ENCODE measurements at places on chromosomes 5 and 9. TPM values are rescaled to one million over a fixed set of nuclear protein-coding genes. Genes with fewer than 3 reads are reported as not detected.

Gene TEX48
- polyA plus RNA-seq = not detected

Gene EPB41L4B
- 14.2 TPM for polyA plus RNA-seq

- no peak for DNase-seq
Observed at GRCh38 chr9:89850153-89850552, 245.3 kb downstream of the GADD45G start.

DNA sequence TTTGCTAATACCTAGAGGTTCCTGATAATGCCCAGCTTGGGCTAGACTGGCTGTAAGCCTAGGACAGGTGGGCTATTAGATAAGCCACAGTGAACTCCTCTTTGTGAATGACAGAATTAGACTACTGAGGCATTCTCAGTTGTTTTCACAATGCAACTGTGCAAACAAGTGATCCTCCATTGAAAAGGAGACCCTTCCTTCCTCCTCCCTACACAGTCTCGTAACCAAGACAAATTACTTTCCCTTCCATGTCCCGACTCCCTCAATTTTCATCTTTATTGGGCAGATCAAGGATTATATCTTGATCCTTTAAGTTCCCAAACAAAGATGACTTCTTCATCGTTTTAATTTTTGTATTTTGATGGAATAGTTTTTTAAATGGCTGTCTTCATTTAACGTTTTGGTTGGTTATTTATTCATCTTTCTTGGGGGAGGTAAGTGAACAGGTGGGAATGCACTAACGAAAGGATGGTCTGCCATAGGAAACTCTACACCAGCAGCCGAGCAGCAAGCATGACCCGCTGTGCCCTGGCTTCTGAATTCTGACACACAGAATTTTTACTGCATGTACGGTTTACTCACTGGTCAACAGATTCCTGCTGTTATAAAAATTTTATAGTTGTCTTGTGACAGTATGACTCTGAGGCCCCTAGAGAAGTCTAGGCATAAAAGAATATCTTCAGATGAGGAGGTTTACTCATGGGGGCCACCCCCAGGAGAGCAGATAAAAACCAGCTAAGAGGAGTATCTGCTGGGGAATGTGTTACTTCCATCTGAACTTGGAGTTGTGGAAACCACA is 137.5 kb upstream of the TUT7 start:
- no peak for DNase-seq

DNA sequence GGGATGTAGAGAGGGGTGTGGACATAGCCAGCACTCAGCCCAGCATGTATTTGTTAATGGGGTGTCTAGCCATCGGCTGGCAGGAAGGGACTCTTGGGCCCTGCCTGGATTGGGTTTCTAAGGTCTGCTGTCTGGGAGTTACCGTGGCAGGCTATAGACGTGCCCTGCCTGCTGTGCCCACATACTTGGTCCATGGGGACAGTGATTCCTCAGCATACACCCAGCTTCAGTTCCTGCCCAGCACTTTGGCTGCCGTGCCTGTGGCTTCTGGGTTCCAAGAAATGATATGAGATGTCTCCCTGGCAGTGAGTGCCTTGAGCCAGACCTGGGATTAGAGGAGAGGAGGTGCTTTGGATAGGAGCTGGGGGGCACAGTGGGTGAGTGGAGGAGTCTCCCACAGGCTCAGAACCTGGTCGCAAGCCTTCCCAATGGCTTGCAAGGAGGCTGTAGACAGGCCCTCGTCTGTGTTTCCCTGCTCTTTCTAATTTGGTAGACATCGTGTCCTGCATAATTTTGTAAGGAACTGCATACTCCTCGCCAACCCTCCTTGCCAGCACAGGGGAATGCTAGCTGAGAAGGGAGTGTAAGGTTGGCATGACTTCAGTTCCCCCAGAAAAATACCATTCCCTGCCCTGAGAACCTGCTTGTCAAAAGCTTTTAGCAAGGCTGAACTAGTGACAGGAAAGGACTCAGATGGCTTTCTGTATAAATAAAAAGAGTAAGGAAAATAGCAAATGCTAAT is 287.9 kb downstream of the ZSWIM6 start:
- no peak for DNase-seq

DNA sequence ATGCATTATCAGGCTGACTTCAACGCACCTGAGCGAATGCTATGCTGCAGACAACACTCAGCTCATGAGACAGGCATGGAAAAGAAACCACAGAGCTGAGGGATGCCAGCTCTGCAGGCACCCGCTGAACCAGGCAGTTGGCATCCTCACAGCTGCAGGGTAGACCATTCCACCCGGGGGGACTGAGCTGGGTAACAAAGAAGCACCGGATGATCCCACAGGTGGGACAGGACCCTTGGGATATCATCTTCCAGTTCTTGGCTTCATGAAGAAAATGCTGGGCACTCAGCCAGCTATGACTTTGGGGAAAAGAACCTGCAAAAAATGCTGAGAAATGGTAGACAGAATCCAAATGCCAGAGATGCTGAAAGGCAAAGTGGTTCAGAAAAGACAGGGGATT is 9.6 kb downstream of the EPB41L4B start:
- DNase-seq = no peak

DNA sequence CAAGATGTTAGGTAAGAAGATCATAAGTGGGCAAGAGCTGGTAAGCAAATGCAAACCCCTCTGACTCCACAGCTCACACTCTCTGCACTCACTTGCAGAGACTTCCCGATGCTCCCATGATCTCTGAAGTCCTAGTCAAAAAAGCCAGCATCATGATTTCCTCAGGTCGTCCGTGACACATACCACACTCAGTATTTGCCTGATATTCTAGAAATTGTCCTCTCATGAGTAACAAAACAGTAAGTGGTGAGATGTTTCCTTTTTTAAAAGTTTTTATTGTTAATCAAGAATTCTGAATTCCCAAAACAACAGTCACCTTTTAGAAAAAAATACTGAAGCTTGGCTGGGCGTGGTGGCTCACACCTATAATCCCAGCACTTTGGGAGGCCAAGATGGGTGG is 194.6 kb downstream of the DENND1A start:
- DNase-seq = no peak

Gene CCNI2
- 0.57 TPM for polyA plus RNA-seq

DNA sequence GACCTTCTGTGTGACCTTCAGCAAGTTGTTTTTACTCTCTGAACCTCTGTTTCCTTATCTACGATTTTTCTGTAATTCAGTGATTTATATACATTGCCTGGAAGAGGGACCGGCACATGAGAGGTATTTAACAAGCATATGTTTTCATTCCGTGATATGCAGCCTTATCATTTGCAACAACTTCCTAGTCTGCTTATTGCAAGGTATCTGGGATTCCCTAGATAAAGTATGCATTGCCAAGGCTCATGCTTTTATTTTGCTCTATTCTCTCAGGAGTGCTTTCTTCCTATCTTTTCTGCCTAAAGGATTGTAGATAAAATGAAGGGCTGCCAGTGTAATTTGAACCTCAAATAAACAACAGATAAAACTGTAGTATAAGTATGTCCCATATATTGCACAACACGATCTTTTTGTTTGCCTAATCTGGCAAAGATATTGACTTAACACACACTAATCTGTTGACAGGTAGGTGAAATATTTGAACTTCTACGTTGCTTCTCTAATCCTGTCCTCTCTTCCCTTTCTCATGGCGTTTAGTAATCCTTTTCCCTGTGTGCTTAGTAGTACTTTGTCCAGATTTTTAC is 377.2 kb upstream of the TNC start:
- DNase-seq = no peak

GRCh38 chr5:2441495-2442180 is 309.8 kb downstream of the IRX2 start:
- DNase-seq = no peak

DNA sequence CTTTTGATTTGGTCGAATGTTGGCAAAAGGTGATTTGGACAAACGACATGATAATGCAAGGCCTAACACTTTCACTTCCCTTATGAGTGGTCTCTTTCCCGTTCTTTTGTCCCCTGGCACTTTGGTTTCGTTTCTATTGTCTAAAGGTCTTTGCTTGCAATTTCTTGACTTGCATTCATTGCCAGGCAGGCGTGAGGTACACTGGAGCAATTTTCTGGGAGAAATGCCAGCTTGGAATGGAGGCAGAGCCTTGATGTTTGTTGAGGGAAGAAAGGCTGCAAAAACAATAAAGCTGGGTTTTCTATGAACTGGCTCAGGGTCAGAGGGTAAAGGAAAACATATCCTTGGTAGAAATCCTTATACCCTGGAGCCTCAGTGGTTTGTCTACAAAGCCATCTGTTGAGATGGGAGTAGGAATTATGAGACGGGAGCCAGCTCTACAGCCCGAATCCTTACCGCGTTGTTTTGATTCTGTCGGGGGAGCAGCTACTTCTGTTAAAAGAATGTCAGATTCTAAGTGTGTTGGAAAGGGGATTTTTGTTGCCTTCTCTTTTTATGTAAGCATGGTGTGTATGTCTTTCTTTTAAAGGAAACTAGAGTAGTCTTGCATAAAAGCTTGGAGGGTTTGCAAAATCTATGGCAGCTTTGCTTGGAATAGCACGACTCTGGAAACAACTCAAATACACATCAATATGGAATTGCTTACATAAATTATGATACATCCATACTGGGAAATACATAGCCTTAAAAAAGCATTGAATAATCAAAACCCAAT is 158.9 kb downstream of the RMI1 start:
- peak; percentile 66 for DNase-seq

Gene LCN12
- polyA plus RNA-seq = 0.67 TPM

Gene PAPPA
- polyA plus RNA-seq = 0.67 TPM

GRCh38 chr9:123742009-123742767 is 187.7 kb downstream of the DENND1A start:
- peak; percentile 45 for DNase-seq

DNA sequence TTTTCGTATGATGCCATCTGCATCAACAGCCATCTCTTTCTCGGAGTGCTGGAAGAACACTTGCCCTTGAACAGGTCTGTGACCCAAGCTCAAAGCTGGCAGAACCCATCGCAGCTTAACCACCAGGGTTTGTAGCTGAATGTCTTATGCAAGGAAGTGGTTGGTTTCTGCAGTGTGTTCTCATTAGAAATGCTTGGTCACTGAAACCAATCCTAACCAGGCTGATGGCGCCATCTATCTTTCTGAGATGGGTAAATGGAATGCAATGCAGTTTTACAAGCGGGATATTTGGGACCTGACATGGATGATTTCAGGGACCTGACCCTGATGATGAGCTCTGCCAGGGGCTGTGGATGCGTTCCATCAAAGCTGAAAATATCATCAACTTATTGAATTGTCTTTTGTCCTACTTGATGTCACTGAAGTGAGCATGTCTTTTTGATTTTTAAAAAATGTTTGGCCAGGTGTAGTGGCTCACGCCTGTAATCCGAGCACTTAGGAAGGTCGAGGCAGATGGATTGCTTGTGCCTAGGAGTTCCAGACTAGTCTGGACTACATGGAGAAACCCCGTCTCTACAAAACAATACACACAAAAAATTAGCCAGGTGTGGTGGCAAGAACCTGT is 28.7 kb downstream of the DMRT3 start:
- peak; percentile 45 for DNase-seq
